ENCODE measurements at places on chromosomes 6 and 20.

- no peak for DNase-seq
Measured at GRCh38 chr6:141677598-141678211, 455.0 kb upstream of the GJE1 start.

DNA sequence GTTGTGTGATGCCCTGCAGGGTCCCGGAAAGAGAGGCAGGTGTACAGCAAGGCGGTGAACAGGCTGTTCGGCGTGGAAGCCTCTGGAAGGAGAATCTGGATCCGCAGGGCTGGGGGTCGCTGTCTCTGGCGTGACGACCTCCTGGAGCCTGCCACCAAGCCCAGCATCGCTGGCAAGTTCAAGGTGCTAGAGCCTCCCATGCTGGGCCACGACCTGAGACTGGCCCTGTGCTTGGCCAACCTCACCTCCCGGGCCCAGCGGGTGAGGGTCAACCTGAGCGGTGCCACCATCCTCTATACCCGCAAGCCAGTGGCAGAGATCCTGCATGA lies 36.5 kb downstream of the TGM6 start:
- DNase-seq: no peak

DNA sequence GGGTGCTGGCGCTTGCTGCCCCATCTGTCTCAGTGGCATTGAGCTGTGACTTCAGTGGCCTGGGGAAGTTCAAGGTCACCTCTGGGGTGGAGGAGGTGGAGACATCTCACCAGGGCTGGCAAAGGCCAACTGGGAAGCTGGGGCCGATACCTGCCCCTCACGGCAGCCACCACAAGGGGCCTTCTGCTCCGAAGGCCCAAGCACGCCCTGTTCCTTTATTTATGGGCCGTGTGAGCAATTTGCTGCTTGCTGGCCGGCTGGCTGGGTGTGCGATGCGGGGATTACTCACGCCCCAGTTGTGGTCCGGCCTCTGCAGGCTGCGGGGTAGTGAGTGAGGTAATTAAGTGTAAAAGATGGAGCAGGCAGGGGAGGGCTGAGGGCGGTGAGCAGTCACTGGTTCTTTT lies 13.2 kb upstream of the SCRT2 start:
- no peak for DNase-seq

DNA sequence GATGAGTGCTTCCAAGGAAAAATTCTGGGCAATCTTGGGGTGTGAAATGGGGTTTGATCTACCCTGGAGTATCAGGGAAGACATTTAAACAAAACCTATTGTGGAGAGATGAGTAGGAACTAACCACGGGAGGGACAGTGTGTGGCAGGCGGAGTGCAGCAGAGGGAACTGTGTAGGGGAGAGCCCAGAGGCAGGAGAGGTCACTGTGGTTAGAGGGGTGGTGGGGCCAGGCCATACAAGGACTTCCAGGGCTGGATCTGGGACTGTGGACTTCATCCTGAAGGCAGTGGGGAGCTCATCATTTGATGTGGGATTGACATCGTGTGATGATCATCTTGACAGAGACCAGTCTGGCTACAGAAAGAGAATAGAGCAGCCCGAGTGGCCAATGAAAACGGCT lies 89.0 kb downstream of the TOX2 start:
- no peak for DNase-seq

DNA sequence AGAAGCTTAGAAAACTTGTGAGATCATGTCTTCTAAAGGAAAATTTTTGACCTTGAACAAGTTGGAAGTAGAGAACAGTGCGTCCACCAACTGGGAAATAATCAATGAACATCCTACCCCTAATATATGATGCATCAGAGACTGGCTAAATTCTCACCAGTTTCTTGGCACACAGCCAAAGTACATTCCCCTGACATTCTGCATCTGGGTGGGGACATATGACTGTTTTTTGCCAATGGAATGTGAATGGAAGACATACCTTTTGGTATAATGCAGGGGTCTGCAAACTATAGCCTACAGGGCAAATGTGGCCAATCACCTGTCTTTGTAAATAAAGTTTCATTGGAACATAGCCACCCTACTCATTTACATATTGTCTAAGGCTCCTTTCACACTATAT lies 84.7 kb downstream of the HAO1 start:
- no peak for DNase-seq

GRCh38 chr6:11748591-11749210 lies 29.9 kb downstream of the ADTRP start:
- no peak for DNase-seq

DNA sequence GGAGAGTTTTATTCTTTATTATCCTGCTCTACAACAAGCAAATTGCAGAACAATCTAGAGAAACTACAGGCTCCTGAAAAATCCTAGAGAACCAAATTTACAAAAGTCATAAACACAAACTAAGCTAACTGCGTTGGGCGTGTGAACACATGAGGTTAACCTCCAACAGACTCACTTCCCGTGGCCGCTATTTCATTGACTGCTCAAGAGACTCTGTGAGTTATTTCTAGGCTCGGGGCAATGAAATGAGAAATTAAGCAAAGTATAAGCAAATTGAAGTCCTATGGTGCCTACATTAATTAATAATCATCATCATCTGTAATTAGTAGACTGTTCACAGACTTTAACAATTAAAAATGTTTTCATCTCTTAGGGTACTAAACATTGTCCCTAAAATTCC lies 100.0 kb downstream of the MBOAT1 start:
- DNase-seq: no peak

DNA sequence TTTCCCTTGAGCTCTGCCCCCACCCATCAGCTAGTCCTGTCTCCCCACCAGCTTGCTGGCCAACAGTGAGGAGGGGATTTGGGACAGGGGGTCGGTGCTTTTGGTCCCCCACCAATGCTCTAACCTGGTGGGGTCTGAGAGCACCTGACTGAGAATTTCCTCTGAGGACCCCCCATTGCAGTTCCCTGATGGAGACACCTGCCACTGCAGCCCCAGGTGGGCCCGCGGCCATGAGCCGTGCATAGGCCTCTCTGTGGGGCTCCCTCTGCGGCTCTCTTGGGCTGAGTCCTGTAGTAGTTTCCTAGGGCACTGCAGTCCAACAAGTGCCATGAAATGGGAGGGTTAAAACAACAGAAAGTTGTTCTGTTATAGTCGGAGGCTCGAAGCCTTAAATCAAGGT lies 172.2 kb upstream of the SNX9 start:
- no peak for DNase-seq

DNA sequence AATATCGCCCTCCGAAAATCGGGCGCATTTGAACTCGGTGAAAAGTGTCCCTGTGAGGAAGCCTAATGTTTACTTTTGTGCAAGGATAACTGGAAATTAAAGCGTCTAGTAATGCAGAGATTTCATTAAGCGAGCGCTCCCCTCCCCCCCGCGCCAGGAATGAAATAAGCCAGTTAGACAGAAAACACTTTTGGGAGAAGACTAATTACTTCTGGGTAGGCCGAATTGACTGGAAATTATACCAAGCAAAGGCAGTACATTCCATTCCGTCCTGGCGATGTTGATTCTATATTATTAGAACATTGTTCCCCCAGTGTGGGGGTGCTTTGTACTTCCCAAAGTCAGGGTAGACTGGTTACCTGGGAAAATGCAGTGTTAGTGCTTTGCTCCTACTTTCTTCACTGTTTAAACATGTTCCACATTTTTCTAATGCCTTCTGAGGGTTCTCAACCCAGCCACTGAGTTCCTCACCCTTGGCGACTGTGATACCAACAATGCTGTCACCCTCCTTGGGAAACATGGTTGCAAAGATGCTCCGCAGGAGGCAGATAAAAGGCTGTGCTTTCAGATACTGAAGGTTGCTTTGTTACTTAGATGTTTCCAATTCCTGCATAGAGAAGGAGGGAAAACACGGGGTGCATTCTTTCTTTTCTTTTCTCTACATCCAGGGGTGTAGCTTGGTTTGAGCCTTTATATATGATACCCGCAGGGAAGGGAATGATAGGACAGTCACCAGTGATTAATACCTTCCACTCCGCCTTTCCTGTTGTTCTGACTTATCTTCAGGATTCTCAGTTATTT lies 2.6 kb downstream of the GJA1 start:
- no peak for DNase-seq

DNA sequence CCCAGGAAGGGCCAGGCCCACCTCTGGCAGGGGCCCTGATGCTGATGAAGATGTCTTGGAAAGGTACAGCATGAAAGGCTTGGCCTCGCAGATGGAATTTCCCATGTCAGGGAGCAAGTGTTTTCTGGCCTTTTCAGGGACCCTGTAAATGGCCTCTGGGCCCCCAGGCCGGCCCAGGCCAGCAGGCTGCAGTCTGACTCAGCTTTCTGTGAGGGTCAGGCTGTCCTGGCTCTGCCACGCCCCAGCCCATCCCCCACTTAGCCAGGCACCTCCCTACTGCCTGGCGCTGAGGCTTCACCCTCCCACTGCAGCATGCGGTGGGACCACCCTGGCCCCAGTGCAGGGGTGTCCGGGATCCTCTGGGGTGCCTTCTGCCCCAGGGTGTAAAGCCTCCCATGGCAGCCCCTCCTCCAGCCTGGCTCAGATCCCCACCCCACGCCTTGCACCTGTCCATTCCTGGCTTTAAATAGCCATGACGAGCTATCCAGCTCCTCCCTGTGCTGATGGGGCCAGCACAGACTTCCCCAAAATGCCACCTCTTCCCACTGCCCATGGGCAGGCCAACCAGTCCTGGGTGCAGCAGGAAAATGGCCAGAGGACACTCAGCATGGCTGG lies 35.6 kb upstream of the GATA5 start:
- no peak for DNase-seq

- DNase-seq: no peak
Measured at GRCh38 chr6:42363926-42364849, 87.5 kb downstream of the TRERF1 start.

DNA sequence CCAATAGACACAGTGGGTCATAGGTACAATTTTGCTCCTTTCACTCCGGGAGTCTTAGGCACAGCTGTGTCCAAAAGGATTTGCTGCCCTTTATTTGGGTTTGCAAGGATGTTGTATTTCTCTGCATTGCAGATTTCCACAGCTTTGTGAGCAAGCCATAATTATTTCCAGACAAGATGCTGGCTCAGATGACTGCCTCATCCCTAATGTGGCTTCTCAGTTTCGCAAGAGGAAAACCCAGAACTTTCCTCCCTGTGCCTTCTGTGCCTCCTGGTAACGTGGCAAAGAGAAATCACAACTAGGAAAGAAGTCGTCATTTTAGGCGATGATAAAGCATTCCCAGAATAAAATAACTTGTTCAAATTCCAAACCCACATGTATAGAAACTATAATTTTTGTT lies 33.7 kb downstream of the FAM50B start:
- no peak for DNase-seq

GRCh38 chr20:18919996-18920395 lies 106.4 kb downstream of the SCP2D1 start:
- no peak for DNase-seq

- DNase-seq: peak; percentile 5
Measured at GRCh38 chr6:63571361-63572043, 778 bp upstream of the LOC128125822 start.
